ENCODE measurements at places on chromosomes 16 and 17.

DNA sequence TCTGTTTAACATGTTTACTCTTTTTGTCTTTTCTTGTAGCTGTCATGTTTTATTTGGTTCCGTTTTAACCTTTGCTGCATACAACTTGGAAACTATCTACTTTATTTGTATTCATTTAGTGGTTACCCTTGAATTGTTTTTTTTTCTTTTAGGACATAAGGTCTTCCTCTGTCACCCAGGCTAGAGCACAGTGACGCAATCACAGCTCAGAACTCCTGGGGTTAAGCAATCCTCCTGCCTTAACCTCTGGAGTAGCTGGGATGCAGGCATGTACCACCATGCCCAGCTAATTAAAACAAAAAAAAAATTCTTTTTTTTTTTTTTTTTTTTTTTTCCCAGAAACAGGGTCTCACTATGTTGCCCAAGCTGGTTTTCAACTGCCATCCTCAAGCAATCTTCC, 29.8 kb upstream of the USP43 start:
- DNase-seq = no peak

DNA sequence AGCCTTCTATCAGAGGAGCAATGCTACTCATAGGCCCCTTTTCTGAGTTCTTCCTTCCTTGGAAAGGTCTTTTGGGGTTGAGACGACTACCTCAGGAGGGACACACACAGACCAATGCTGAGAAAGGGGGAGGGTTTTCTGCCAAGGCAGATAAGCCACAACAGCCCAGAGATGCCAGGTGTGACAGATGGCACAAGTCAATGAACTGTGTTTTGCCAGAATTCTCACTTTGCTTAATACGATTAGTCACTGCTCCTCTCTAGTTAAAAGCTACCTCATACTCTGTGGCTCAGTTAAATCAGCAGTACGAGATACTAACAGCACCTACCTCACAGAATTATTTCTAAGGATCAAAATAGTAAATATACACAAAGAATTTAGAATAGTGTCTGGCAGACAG, 8.0 kb downstream of the BRD7 start:
- no peak for DNase-seq

GRCh38 chr17:34997355-34997862, 17.1 kb downstream of the LIG3 start:
- DNase-seq = no peak

GRCh38 chr17:14672830-14673229, 371.9 kb downstream of the HS3ST3B1 start:
- peak; percentile 68 for DNase-seq

DNA sequence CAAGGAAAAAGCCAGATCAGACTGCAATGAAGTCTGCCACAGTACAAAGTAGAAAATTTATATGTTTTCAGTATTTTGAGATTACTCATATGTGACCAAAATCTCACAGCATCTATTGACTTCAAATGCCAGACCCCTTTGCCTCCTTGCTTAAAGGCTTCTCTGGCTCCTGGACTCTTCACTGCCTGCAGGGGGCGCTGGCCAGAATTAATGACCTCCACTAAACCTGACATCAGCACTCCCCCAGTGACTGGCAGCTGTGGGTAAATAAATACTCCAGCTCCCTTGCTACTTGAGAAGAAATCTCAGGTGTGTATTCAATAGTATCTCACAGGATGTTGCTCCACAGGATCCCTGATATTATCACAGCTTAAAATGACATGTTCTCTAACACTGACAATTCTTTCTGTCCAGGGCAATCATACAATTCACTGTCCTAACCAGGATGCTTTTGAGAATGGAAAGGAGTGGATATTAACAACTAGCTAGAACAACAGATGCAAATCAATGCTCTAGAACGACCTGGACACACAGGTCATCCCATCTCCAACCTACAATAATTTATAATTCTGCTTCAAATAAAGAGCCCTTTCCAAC, 4.0 kb downstream of the BECN1 start:
- peak; percentile 61 for DNase-seq
